ENCODE measurements at places on chromosomes 3 and 15.

- DNase-seq: no peak
Observed at GRCh38 chr15:42491539-42492225, 741 bp upstream of the ZNF106 start.

DNA sequence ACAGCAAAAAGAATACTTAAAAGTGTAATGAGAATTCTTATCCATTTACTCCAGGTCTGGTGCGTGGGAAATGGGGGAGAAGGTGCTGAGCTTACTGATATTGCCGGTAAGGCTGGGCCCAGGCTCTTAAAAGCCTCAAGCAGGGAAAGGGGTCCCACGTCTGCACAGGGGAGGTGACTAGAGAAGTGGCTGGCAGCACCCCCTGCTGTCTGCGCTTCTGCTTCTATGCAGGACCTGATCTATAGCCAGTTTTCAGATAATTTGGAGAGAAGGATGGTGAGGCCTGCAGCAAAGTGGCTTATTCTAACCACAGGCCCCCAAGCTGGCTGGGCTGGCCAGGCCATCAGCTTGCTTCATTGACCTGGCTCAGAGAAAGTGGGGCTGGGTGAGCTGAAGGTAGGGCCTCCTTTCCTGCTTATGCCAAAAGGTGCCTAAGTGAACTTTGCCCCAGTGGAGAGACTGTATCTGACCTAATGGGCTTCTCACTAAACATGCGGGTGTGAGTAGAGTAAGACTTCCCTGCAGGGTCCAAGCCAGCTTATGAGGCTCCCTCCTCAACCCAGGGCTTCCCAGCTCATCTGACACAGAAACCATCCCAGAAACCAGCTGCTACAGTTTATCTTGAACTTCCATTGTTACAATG is 30.9 kb upstream of the ATP1B3 start:
- no peak for DNase-seq

GRCh38 chr15:82136120-82136519 is 90.3 kb upstream of the MEX3B start:
- DNase-seq: no peak

GRCh38 chr15:69719527-69720240 is 267.1 kb downstream of the RPLP1 start:
- DNase-seq: no peak

DNA sequence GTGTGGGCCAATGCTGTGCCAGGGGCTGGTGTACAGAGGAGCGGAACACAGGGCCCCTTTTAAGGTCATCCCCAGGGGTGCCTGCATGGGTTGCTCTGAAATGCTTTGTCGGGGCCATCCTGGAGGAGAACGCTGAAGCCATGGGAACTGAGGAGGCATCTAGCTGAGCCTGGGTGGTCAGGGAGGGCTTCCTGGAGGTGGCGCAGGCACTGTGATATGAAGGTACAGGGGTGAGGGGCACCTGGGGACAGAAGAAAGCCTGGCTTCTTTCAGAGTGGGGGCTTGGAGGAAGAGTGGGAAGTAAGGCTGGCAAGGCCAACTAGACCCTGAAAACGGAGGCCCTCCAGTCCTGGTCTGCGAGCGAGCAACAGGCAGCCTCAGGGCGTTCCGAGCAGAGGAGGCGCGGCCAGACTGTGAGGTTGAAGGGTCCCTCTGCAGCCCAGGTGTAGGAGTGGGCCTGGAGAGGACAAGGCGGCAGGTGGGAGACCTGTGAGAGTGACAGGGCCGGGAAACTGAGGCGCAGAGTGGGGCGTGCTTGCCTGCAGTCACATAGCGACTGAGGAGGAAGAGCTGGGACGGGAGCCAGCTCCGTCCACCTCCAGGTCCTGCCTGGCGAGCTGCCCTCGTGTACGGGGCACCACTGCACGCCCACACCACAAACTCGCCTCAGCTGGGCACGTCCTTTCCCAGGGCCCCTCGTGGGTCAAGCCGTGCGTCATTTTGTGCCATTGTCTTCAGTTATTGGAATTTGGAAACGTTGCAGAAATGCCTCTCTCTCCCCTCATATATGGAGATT is 4.1 kb downstream of the FBLN2 start:
- no peak for DNase-seq

GRCh38 chr15:42136513-42136912 is 19.9 kb downstream of the PLA2G4F start:
- DNase-seq: no peak

Data from umbilical cord (tissue), 2 donors.